NCI-H1417 treated with DMSO at 0.1 percent for 48 hours (cell line): ENCODE measurements at places on chromosomes 13 and 19.
A peak's percentile ranks its signal among the peaks of the same experiment; 100 is the strongest.

DNA sequence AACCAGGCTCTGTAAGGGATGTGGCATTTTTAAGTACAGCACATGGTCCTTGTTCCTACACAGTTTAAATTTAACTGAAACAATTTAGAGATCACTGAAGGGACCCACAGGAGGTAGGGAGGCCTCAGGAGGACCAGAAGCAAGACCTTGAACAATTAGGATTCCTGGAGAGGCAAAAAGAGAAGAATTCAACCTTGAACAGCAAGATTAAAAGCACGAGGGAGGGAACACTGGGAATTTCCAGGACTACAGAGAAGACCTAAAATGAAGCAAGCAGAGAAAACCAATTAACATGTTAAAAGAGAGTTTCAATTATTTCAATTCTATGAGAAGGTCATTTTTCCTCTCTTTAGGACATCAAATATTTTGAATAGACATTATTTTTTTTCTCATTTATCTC lies 160.3 kb downstream of the KCTD12 start:
- DNase-seq: no peak

DNA sequence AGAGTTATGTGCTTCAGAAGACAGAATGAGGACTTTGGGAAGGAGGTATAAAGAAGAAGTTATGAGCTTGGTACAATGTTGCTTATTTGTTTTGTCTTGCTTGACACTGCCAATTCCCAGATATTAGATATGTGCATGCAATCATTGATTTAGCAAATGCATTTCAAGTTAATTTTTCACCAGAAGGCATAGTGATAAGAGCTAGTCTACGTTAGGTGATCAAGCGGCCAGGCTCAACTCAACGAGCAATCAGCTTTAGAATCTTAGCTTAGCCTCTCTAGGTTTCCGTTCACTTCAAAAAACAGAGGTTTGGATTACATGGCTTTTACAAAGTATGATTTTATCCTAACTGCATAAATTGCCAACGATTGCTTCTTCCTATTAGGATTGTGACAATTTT lies 81.6 kb upstream of the POSTN start:
- DNase-seq: no peak

- no peak for DNase-seq
Measured at GRCh38 chr13:109427148-109427547, 359.2 kb downstream of the IRS2 start.

- DNase-seq: no peak
Measured at GRCh38 chr13:37065890-37066526, 6.5 kb upstream of the SUPT20H start.

- DNase-seq: peak; percentile 5
Measured at GRCh38 chr13:106796280-106797047, 228.5 kb upstream of the ARGLU1 start.

GRCh38 chr13:22428188-22428828 lies 752.5 kb upstream of the SGCG start:
- no peak for DNase-seq

GRCh38 chr13:79853251-79853650 lies 372.3 kb downstream of the NDFIP2 start:
- no peak for DNase-seq

DNA sequence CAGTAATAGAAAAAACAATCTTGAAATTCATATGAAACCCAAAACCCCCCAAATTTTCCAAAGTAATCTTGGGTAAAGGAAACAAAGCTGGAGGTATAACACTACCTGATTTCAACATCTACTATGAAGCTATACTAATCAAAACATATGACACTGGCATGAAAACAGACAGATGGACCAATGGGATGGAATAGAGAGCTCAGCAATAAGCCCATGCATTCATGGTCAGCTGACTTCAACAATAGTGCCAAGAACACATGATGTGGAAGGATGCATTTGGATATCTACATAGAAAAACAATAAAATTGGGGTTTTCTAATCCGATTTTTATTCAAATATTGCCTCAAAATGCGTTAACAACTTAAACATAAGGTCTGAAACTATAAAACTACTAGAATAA lies 32.2 kb upstream of the ZNF766 start:
- no peak for DNase-seq

DNA sequence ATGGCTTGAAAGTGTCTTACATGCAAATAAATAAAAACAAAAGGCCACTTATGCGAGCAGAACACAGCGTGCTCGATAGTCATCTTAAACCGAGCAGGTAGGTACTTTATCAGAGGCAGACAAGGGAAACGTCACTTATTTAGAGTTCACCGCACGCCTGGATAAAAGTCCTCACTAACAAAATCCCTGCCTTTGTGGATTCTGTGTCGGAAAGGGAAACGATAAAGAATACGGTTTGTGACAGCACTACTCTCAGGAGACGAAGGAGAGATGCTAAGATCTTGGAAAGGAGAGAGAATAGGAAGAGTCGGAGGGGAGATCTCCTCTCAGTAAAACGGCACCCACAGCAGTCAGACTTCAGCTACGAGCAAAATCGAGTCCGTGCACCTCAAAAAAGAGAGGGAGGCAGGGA lies 581 bp downstream of the RCBTB1 start:
- no peak for DNase-seq

- no peak for DNase-seq
Measured at GRCh38 chr13:106499896-106500295, 35.6 kb downstream of the EFNB2 start.

GRCh38 chr19:48501494-48502349 lies 9.9 kb downstream of the LMTK3 start:
- peak; percentile 92 for DNase-seq
